ENCODE measurements at places on chromosomes 4 and X. TPM values are rescaled to one million over a fixed set of nuclear protein-coding genes. Genes with fewer than 3 reads are reported as not detected.

GJB1 gene
- total RNA-seq, result not detected

PABPC1L2B gene
- total RNA-seq, result not detected

GLRA3 gene
- total RNA-seq, result not detected

ABCG2 gene
- 7.2 TPM for total RNA-seq

TEX13D gene
- total RNA-seq, result not detected

SULT1E1 gene
- 10.7 TPM for total RNA-seq

TRIML2 gene
- total RNA-seq, result not detected

PABPC4L gene
- total RNA-seq, result 0.26 TPM

SSX4B gene
- total RNA-seq, result not detected

GPC4 gene
- total RNA-seq, result 3.5 TPM

USP17L28 gene
- total RNA-seq, result not detected

LONRF3 gene
- total RNA-seq, result 0.65 TPM

FAAH2 gene
- 0.07 TPM for total RNA-seq

ZDHHC15 gene
- 0.23 TPM for total RNA-seq

FBXO8 gene
- 26.0 TPM for total RNA-seq

DDX53 gene
- total RNA-seq, result not detected

HSFX1 gene
- 1.7 TPM for total RNA-seq

ATOH1 gene
- not detected for total RNA-seq

FAM156B gene
- total RNA-seq, result 12.3 TPM

VCX gene
- not detected for total RNA-seq

USP26 gene
- total RNA-seq, result not detected

CLIC2 gene
- 0.78 TPM for total RNA-seq

TTC29 gene
- total RNA-seq, result not detected

CRMP1 gene
- under 0.01 TPM for total RNA-seq

ERVMER34-1 gene
- not detected for total RNA-seq

SHISA3 gene
- total RNA-seq, result 12.9 TPM

COL4A6 gene
- total RNA-seq, result 62.2 TPM

DMRTC1B gene
- total RNA-seq, result not detected

YTHDC1 gene
- 31.6 TPM for total RNA-seq

SLC4A4 gene
- 7.5 TPM for total RNA-seq

TMPRSS11F gene
- not detected for total RNA-seq

POF1B gene
- total RNA-seq, result not detected

DCAF12L2 gene
- total RNA-seq, result 0.07 TPM

ALB gene
- not detected for total RNA-seq

SGCB gene
- 71.0 TPM for total RNA-seq

PRR32 gene
- not detected for total RNA-seq

MGARP gene
- 24.0 TPM for total RNA-seq

MTNR1A gene
- total RNA-seq, result not detected

SPANXN3 gene
- not detected for total RNA-seq
